ENCODE measurements at places on chromosomes 12 and 14. TPM values are rescaled to one million over a fixed set of nuclear protein-coding genes. Genes with fewer than 3 reads are reported as not detected.

The TMEM229B gene
- not detected for total RNA-seq

The LRIG3 gene
- 17.3 TPM for total RNA-seq

The PDE3A gene
- total RNA-seq, result 0.34 TPM

The GPR162 gene
- total RNA-seq, result 2.7 TPM

The STON2 gene
- 0.50 TPM for total RNA-seq

The TEX22 gene
- under 0.01 TPM for total RNA-seq

The DPF3 gene
- 5.5 TPM for total RNA-seq

The GPR132 gene
- total RNA-seq, result not detected

The TSPAN31 gene
- total RNA-seq, result 49.4 TPM

The GNB3 gene
- 2.2 TPM for total RNA-seq

The ALDH2 gene
- 32.6 TPM for total RNA-seq

The IGF1 gene
- not detected for total RNA-seq

The KRT74 gene
- total RNA-seq, result not detected

The CNTN1 gene
- under 0.01 TPM for total RNA-seq

The LRTM2 gene
- total RNA-seq, result not detected

The CCDC196 gene
- not detected for total RNA-seq

The NYNRIN gene
- 9.6 TPM for total RNA-seq

The TMEM179 gene
- total RNA-seq, result not detected

The ANKRD9 gene
- 23.2 TPM for total RNA-seq

The YEATS4 gene
- 96.8 TPM for total RNA-seq

All from bronchus fibroblast of lung (primary cell).